Caudate nucleus (tissue), 63 donors: ENCODE measurements at places on chromosomes 5 and 9.

DNA sequence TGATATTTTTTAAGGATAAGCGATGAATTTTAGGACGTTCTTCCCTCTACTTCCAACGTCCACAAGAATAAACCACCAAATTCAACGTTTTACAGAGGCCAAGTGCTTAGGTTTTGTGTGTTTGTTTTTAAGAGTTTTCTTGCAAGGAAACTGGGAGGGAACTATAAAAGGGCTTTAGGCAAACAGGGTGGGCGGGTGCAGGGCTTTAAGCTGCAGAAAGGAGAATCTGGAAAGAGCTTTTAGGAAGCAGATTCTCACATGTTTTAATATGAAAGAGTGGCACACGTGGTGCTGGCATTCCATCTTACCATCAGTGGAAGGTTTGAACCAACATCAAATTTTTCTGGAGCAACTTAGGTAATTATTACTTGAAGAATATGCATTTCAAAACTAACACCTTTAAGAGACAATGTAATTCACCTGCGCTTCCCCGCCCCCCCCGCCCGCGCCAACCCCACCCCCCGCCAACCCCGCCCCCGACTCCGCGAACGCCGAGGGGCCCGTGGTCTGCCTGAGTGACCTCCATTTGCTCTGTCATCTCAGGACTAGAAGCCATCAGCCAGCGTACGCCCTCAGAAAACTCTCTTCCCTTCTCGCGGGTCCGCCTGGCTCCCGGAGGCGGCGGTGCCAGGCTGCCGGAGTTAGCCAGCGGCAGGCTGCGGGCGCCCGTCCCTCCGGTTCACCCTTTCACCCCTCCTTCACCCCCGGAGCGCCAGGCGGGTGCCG lies 911 bp upstream of the PIK3R1 start:
- DNase-seq = no peak

- no peak for DNase-seq
These were observed 657 bp upstream of the PCDH12 start for GRCh38 chr5:141958546-141959172.

DNA sequence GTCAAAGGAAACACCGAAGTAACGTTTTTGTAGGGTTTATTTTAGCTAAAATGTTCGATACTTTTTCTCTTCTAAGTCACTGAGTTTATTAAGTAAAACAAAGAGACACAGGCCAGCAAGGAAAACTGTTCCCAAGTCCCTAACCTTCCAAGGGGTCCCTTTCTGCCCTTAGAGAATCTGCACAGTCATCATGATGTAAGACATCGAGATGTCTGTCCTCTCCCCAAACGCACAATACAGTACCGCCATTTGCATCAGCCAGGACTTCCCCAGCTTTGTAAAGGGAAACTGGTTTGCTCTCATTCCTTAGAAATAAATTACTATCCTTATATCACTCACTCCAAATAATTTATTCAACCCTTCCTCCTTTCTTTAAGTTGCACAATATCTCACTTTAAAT lies 89.3 kb downstream of the MARCHF11 start:
- no peak for DNase-seq

DNA sequence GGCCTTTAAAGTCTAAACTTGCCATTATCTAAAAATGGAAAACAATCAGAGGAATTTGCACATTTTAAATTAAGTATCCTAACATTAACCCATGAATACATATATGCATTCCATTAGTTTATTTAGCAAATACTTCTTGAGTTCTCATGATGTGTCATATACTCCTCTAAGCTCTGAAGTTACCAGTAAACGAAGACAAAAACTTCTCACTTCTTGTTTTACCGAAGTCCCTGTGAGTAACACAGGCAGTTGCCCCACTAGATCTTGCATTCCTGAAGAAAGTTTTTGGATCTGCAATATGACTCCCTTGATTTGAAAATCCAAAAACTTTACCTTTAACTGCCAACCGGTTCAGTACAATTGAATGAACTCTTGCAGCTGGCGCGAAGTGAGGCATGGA lies 439.0 kb upstream of the MPDZ start:
- no peak for DNase-seq

DNA sequence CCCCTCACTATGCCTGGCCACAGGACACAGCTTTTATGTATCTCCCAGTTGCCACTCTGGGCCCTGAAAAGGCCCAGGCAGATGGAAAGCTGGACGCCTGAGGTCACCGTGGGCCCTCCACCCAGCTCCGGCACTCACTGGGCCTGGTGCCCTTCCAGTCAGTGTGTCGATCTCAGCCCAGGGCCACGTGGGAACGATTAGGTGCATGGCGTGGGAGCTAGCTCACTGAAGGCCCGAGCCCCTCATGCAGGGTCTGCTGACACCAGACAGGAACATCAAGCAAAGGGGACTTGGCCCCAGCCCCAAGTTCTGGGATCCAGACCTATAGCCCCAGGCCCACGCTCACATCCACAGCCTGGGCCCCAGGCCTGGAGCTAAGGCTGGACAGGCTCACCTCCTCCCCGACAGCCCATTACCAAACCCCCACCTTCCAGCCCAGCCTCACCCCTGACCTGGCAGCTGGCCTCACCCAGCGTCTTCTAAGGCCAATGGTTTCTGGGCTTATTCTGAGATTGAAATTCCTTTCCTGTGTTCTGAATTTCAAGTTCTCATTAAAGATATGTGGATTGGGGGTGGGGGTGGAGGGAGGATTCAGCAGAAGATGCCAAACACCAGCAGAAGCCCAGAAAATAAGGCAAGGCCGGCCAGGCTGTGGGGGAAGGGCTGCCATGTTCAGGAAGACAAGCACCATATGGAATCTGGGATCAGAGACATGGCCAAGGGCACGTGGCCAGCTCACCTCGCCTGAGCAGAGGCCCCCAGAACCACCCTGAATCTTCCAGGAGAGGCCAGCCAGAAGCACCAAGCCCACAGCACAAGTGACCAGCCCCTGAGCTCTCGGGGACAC lies 74.5 kb downstream of the ADAMTS2 start:
- DNase-seq = no peak

DNA sequence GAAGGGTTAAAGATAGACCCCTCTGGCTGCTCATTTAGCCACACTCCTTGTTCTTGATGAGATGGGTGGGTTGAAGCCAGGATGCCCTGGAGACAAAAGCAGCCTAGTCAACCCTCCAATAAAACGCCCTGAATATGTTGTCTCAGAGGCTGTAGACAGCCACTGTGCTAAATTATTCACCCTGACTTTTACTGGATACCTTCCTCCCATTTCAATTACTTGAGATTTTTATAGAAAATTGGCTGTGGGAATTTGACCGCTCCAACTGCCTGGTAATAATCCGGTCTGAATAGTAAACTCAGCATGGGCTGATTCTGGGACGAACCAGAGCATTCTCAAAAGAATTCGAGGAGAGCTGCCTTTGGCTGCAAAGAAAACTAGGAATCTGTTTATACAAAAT lies 104.2 kb downstream of the SNX18 start:
- no peak for DNase-seq

- no peak for DNase-seq
These were observed 171.6 kb downstream of the ADAMTS12 start for GRCh38 chr5:33720176-33720575.

DNA sequence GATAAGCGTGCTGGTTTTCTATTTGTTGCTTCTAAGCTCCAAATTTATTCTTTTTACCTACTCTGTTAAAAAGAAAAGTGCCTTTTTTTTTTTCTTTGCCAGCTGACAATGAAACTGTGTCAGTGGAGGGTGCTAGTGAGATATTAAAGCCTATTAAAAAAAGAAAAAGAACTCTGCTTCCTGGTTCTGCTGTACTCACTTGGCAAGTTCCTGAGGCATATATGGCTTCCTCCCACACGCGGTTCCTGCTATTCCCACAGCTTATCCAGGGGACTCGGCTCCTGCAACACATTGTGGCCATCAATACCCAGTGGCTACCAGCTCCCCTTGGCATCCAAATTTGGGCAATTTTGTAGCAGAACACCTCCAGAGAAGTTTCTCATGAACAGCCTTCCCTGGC lies 1977.7 kb upstream of the CDH9 start:
- DNase-seq = no peak

DNA sequence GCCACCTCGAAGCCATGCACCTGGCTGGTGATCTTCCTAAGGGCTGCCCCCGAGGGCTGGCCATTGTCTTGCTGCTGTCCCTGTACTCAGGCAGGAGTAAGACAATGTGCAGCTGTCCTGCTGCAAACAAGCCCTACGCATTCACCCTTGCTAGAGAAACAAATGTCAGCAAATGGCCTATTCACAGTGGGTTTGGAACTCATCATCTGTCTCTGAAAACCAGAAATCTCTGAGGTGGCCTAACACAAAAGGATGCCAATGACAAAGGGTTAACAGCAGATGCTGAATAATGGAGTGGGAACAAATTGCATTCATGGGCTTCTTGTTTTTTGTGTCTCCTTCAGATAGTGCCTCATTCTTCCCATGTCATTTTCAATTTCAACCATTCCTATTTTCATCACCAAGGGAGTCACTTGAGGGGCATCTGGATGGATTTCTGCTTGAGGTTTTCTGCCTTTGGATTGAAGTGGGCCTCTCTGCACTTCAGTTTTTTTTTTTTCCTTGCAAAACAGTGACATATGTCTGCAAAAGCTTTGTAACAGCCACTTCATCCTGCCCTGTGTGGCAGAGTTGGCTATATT lies 261.6 kb upstream of the VLDLR start:
- DNase-seq = no peak
